HTR-8/SVneo (cell line): ENCODE measurements at places on chromosomes 12 and 14.

DNA sequence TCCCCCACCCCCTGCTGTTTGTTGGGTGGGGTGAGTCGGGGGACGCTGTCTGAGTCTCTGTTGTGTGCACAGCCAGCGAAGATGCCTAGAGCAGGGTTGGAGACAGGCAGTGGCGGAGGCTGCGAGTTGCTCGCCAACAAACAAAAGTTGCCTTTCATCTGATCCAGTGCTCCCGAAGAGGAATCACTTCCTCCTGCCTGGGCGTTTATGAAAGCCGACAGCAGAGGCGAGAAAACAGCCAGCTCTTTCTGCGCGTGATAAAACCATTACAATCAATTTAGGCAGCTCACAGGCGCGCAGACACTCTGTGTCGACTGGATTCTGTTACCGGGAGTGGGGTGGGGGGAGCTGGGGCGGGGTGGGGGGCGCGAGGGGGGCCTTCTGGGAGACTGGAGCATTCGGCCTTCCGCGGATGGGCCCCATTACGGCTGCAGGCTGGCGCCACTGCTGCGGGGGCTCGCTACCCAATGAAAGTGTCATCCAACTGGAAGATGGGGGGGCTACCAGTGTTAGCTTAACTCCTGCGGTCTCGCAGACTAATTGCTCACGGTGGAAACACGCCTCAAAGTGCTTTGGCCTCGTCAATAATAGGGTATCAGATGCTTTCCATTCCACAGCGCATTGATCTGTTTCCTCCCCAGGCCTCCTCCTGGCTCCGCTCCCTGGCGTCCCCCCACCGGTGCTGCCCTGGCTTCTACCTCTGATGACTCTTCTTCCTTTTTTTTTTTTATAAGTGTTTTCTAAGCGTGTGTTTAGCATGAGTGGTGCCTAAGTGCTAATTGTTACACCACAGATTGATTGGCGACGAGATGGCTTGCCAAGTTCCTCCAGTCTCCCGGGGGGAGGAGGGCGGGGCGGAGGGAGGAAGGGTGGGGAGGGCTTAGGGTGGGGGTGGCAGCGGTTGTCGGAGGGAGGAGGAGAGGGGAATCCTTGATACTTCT lies 678.4 kb downstream of the MED13L start:
- no peak for DNase-seq

GRCh38 chr12:26014085-26014484 lies 55.6 kb downstream of the RASSF8 start:
- no peak for DNase-seq

DNA sequence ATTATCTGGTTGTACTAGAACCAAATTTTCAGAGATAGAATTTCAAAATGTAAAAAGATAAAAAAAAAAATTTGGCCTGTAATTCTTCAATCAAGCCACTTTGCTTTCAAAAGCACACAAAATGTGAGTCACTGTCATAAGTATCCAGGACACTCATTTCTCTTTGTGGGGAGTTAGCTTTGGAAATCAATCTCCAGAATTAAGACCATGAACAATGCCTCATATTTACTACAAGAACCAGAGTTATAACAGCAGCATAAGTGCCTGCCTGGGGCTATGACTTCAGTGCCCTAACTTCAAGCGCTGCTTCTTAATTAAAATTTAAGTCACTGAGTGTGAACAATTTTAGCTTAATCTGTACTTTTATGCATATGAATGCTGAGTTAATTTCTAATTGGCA lies 162.1 kb downstream of the C12orf42 start:
- DNase-seq = no peak

DNA sequence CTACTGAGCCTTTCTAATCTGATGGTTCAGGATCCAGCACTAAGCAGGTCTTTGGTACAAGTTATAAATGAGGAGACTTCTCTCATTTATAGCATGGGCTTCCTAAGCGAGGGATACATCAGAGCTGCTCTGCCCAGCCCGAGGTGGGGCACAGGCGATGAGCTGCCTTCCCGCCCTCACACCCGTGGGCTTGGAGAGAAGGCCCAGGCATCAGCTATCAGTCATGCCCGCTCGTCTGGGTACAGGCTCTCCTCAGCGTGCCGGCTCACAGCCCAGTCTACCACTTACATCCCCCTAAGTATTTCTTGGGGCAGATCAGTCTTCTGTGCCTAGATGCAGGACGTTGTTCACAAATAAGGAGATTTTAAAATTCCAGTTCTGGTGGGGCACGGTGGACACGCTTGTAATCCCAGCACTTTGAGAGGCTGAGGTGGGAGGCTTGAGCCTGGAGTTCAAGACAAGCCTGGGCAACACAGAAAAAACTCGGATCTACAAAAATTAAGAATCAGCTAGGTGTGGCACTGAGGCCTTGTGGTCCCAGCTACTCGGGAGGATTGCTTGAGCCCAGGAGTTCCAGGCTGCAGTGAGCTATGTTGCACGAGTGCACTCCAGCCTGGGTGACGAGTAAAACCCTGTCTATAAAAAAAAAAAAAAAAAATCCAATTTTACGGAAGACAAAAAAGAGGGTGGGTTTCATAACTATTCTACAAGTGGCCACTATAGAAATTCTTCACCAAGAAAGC lies 57.0 kb downstream of the CCDC88C start:
- DNase-seq = no peak

DNA sequence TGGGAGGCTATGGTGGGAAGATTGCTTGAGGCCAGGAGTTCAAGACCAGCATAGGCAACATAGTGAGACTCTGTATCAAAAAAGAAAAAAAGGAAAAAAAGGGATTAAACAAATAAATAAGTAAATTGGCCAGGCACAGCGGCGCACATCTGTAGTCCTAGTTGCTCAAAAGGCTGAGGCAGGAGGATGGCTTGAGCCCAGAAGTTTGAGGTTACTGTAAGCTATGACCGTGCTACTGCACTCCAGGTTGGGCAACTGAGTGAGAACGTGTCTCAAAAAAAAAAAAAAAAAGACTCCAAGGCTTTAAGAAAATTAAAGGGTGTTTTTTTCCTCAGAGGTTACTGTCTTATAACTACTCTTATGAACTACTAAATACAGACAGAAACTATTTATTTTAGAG lies 11.7 kb downstream of the BEST3 start:
- DNase-seq = no peak

- DNase-seq = no peak
These were observed 23.6 kb downstream of the IRF2BPL start for GRCh38 chr14:77004711-77005460.

DNA sequence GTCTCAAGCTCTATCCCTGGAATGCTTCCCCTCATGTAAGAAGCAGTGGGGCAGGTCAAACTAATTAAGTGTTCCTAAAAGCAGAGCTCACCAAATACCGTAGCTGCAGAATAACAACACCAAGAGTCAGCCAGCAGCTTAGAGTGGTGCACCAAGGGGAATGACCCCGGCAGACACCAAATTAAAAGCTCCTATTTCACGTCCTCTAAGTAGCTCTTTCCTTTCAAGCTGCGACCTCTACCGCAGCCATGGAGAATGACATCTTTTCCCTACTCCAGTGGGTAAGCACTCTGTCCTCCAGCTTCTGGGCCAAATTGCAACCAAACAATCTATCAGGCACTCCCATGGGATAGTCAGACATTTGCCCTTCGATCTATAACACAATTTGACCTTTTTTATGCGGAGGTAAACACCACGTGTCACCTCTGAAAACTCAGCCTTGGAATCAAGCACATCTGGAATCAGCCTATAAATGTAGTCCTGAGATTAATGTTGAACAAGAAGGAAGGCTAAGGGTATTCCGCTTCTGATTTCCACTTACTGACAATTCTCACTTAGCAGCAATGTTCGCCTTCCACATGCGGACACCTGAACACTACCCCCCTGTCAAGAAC lies 67.6 kb upstream of the CDKN3 start:
- DNase-seq = peak; percentile 79

GRCh38 chr12:111354511-111354910 lies 14.4 kb downstream of the PHETA1 start:
- no peak for DNase-seq

- DNase-seq = no peak
These were observed 60.4 kb upstream of the SLC6A15 start for GRCh38 chr12:84973026-84973425.

GRCh38 chr12:77774761-77775160 lies 55.9 kb upstream of the NAV3 start:
- no peak for DNase-seq

DNA sequence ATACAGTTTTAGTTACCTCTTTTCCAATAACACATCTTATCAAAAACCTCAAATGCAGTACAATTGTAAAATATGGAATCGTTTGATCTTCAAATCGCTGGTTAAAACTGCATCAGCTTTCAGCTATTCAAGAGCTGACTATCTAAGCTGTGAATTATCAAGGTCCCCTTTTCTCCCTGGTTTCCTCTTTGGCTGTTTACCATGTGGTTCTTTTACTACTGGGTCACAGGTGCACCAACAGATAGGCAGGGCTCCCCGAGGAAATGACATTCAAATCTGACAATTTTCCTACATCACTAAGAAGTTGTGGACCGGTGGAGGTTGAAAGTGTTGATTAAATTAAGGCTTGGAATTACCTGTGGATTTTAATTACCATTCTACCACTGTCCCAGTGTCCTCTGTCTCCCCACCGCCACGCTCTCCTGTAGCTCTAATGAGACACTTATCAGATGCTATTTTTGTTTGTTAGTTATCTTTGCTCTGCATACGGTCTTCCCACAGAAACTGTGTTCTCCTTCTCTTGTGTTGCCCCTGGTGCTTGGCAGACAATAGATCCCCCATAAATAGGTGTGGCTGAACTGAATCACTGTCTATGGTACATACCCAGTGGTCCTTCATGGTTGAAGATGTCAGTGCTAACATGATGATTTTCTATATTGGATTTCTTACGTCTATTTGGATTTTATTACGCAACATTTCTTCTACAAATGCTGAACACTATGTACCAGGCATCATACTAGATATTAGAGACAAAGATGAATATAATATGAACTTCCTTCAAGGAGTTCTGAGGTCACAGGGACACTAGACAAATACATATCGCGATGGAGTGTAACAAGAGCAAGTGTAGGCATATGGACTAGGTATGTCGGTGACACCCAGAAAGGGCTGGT lies 20.9 kb upstream of the PLXNC1 start:
- no peak for DNase-seq

DNA sequence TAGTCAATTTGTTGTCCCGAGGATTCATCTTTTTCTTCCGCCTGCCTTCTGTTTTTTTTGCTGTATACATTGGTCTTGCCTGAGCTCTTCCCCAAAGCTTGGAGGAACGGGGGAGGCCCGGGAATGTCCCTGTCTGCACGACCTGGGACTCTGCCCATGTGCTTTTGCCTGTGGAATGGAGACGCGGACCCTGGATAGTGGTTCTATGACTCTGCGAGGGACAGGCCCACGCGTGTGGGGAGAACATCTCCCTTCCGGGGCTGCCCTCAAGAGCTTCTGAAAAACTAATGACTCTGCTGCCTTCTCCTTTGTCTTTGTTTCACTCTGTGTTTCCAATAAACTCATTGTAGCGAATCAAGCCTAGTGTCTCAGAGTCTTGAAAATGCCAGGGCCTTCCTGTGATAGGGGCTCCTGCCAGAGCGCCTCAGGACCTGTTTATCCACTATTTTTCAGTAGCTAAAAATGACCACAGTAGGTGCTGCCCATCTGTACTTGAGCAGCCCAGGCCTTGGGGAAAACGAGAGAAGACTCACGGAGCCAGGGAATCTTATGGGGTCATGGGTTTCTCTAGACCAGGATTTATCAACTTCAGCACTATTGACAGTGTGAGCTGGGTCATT lies 12.3 kb downstream of the KRT83 start:
- DNase-seq = no peak

DNA sequence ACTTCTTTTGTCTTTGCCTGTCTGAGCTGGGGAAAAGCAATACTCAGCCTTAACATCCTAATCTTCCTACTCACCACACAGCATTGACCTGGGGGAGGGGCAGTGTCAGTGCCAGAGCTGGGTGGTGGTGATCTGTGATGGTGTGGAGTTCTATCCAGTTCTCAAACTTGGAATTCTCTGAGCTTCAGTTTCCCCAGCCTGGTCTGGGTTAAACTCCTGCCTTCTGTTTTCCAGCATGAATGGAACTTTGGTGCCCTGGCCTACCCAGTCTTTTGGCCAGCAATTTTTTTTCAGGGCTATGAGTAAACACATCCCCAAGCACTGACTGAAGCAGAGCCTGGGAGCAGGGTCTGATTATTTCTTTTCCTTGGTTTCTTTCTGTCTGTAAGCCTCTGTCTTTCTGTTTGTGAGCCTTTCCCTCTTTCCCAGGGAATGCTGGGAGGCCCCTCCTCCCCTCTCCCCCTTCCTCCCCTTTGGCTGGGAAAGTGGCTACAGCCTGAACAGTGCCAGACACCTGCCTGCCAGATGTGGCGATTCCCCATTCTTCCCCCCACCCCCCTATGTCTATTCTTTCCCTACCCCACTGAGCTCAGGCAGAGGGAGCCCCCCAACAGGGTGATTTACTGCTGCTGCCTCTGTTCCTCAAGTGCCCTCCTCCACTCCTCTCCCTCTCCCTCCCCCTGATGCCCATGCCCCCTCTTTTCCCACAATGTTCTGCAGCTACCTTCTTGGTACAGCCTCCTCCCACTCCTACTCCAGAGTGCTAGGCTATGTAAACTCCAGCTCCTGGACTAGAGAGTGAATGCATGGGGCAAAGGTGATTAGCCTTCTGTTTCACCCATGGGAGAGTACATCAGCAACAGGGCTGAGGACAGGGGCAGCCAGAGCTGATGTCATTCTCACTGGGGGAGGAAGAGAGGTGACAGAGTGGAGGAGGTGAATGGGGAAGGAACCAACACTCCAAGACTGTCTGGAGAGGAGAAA lies 11.1 kb downstream of the GPR84 start:
- DNase-seq = no peak

DNA sequence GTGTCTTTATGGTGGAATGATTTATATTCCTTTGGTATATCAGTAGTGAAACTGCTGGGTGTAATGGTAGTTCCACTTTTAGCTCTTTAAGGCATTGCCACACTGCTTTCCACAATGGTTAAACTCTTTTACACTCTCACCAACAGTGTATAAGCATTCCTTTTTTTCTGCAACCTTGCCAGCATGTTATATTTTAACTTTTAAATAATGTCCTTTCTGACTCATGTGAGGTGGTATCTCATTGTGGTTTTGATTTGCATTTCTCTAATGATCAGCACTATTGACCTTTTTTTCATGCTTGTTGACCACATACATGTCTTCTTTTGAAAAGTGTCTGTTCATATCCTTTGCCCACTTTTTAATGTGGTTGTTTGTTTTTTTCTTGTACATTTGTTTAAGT lies 142.5 kb downstream of the MSRB3 start:
- DNase-seq = no peak

DNA sequence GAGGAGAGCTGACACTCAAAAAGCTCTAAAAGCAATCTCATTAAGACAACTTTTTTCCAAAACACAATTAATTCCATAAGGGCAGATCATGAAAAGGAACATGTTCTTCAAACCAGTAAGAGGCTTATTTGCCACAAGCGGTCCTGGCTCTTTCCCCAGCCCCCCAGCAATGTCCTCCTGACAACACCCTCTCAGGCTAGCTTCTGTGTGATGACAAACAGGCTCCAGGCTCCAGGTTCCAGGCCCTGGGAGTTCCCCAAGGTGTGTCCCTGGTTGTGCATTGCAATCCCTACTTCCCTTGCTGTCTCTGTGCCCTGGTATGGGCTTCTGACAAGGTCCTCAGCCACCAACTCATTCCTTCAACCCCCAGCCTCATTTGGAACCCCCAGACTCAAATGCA lies 8.9 kb downstream of the HVCN1 start:
- no peak for DNase-seq

GRCh38 chr14:89810101-89810500 lies 144.4 kb downstream of the EFCAB11 start:
- DNase-seq = no peak

GRCh38 chr14:75167325-75167724 lies 9.1 kb downstream of the TMED10 start:
- no peak for DNase-seq
